ENCODE measurements at places on chromosomes 7 and 10.

- DNase-seq: no peak
These were observed 1307.7 kb upstream of the LRRTM3 start for GRCh38 chr10:65618126-65618525.

DNA sequence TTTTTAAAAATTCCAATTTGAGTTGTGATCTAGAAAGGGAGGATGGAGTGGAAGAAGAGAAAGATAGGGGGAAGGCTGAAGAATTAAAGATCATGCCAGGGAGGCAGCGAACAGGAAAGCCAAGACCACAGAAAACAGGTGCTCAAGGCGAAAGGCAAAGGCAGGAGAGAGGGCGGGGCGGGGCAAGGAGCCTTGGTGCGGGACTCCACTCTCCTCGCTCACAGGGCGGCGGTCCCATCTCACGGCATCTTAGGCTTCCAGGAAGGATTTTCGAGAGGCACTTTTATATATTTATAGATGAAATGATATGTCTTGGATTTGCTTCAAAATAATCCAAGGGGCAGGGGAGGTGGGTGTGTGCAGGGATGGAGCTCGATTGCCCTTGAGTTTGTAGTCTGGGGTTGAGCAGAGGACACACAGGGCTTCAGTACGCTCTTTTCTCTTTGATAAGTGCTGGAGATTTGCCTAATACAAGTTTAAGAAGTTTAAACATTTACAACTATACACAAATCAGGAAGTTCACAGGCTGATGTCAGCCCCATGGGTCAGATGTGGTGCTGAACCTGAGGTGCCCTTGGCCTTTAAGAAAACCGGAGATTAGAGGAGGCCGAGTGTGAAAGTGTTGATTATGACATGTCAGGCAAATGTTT lies 161.1 kb downstream of the PRKAG2 start:
- DNase-seq: no peak

DNA sequence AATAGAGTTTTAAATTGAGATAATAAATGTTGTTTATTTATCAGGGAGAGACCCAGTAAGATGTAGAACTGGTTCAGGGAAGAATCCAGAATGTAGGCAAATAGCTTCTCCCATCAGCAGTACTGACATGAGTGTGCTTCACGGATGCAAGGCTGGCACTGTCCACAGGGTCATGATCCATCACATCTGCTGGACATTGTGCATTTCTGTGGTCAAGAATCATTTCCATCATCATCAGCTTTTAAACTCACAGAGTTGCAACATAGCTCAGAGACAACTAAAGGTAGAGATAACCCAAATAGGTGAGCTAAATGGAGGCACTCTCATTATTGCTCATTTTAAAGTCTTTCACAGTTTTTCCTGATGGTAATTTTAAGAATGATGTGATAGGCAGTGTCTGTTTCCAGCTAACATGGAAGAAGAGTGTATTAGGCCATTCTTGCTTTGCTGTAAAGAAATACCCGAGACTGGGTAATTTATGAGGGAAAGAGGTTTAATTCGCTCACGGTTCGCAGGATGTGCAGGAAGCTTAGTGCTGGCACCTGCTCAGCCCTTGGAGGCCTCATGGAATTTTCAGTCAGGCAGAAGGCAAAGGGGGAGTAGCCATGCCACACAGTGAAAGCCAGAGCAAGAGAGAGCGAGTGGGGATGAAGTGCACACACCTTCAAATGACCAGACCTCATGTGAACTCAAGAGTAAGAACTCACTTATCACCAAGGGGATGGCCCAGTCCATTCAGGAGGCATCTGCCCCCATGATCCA lies 80.8 kb downstream of the INPP5A start:
- DNase-seq: no peak

DNA sequence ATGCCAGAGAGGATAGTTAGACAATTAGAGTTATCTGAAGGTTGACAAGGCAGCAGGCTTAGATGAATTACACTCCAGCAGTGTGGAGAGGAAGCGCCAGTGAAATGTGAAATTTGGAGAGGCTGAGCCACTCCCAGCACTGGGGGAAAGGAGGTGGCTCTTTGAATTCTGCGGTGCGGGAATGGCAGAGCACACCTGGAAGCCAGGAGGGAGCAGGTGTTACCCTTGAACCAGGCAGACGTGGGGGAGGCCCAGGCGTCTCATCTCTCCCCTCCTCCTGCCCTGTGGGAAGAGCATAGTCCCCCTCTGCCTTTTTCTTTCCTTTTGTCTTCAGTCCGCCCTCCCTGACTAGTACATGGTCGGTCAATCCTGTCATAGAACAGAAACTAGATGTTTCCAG lies 203.1 kb downstream of the DPP6 start:
- no peak for DNase-seq

DNA sequence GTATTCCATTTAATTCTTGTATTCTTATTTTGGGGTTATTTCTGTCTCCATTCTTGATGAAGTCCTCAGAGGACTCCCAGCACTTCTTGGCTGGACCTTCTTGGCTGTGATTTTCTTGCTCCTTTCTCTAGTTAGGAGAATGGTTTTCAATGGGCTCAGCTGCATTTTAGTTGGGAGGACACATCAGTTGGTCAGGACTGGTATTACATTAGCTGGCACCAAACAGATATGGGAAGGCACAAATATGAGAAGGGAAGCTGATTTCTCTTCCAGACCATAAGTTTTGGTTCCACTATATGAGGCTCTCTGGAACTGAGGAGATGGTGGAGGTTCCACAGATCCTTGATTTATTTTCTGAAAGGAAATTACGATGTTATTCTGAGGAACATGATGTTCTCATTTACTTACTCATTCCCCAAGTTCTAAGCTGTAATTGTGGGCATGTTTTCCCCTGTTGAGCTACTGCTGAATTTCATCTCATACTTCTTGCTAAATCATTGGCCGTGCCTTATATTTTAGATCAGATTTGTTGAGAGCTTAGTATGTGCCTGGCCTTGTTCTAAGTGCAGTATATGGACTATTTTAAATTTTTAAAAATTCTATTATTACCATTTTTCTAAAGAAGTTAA lies 261.0 kb downstream of the THSD7A start:
- no peak for DNase-seq

Data from activated T-cell treated with anti-CD3 and anti-CD28 coated beads for 48 hours (primary cell).